ENCODE measurements at places on chromosomes 4 and X.

- DNase-seq, result no peak
Measured at GRCh38 chr4:108567831-108568230, 52.5 kb upstream of the RPL34 start.

GRCh38 chr4:118177126-118177525 is 142.8 kb downstream of the NDST3 start:
- DNase-seq, result no peak

DNA sequence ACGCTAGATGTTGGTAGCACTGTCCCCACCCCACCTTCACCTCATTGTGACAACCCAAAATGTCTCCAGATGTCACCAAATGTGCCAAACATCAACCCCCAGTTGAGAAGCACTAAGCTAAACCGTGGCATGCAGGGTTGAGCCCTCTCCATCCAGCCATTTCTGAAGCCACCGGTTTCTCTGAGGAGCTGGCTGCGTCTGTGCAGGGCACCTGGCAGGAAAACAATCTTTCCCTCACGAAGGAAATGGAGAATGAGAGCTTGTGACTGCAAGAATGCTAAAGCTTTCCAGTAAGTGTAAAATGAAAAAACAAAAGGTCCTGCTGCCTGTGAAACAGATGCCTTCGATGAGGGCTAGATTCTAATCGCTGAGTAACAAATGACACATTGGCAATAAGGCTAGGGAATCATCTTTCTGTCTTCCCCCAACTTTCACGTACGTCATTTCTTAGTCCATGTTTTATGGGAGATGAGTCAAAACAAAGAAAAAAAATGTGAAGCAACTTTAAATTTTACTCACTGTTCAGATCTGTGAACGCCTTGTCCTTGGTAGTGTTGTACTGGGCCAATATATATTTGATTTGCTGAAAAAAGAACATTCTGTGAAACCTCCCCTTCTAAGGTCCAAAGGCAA is 59.9 kb downstream of the PROM1 start:
- no peak for DNase-seq

DNA sequence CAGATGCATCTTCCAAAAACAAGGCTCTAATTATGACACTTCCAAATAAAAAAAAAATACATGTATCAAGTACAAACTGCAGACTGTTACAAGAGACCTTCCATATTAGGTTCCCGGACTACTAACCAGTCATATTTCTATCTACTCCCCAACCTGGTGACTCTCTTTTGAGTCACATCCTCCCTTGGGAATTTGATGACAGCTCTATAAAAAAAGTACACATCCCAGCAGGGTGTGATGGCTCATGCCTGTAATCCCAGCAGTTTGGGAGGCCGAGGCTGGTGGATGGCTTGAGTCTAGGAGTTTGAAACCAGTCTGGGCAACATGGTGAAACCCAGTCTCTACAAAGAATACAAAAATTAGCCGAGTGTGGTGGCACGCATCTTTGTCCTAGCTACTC is 14.9 kb downstream of the RPGR start:
- no peak for DNase-seq

GRCh38 chrX:104282166-104282725 is 27.5 kb upstream of the ESX1 start:
- no peak for DNase-seq

DNA sequence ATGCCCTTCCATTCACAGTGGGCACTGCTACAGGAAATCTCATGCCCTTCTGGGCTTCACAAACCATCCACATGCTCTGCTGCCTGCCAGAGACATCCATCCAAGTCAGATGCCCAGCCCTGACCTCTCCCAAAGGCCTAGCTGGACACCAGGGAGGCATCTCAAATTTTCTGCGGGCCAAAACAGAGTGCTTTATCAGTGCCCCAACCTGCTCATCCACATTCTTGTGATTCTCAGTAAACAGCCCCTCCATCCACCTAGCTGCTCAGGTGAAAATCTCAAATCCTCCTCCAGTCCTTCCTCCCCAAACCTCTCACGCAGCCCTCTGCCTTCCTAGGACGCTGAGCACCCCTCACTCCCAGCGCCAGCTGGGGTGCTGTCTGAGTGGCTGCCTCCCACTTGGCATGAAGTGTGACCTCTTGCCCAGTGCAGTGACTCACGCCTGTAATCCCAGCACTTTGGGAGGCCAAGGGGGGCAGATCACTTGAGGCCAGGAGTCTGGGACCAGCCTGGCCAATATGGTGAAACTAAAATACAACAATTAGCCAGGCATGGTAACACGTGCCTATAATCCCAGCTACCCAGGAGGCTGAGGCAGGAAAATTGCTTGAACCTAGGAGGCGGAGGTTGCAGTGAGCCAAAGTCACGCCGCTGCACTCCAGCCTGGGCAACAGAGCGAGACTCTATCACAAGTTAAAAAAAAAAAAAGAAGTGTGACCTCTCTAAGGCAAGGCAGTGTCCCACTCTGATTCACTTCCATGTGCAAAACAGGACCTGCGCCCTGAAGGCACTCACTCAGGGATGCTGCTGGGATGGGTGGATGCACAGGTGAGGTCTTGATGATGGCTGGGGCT is 1.7 kb upstream of the AFAP1 start:
- DNase-seq, result no peak

GRCh38 chrX:25548811-25549210 is 533.0 kb upstream of the ARX start:
- DNase-seq, result no peak

DNA sequence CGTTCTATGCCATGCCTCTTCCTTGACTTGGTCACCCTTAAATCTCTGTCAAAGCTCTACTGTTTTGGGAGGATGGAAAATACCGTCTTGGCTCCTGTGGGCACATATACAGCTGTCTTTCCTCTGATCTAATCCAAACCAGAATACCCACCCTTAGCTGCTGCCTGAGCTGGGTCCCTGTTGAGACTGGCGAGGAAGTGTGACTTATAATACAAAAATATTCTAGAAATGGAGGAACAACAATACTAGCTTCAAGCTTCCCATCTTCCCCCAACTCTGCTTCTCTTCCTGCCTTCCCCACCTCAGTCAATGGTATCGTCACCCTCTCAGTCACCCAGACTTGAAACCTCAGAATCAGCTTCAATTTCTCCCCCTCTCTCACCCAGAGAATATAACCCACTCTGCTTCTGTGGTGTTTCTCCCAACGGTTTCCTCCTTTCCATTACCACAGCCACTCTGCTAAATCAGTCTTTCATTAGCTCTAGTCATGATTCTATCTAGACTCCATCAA is 599 bp upstream of the IL2RG start:
- no peak for DNase-seq

DNA sequence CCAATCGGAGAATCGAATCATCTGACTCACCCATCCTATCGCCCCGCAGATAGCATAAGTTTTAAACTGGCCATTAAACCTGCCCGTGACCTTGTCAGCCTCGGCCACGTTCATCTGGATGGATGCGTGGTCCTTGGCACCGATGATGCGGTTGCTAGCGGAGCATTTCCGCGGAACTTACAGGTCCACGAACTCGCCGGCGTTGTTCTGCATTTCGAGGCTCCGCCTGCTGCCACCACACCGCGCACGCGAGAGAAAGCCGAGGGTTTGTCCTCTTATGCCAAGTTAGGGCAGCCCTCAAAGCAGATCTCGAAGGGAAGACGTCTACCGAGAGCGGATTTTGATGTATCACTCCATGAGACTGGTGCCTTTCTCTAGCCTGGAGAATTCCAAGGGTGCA is 30.1 kb upstream of the TAPT1 start:
- DNase-seq, result no peak

Data from midbrain (tissue), 1 donor.